Stimulated activated CD4-positive, alpha-beta T cell treated with anti-CD3 and anti-CD28 coated beads, TNF-alpha, amount 100 ng/mL, for 1 hour (primary cell): ENCODE measurements at places on chromosomes 1 and 21.

DNA sequence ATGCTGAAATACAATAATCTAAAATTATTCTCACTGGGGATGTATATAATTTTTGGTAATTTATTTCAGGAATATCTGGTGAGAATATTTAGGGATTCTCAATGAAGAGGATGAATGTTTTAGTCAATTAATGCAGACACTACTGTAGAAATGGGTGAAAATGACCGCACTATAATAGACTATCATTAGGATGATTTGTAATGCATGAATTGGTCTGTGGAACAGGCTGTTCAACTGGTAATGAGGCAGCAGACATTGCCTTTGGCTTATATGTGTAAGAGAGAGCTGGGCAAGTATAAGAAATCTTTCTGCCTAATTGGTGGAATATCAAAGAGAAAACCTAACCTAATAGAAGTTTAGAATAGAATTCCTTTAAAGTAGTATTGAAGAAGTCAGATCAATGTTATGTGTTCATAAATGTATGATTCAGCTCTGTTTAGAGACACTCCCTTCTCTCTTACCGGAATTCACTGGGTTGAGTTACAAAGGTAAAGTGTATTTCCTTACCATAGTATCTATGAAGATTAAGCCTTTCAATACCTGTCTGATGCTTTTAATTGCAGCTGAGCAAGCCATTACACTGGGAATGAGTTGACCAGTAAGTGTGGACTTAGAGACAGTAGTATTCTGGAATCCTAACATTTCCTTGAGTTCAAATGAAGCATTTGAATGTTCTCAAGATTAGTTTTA is 274.5 kb downstream of the S1PR1 start:
- no peak for DNase-seq

DNA sequence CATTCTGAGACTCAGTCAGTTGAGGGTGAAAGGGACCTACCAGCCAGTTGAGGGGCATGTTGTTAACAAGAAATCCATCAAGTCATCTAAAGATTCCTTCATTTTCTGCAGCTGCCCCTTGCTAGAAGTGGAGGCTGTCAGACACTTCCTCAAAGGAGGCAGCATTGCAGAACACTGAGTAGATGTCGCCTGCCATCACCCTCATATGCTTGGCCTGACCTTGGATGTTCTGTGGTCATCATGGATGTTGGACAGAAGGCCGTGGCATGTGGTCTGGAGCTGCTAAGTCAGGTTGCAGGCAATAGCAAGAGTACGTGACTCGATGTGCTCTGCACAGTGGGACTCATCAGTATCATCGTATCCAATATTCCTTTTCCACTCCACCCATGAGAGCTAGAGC is 70.6 kb downstream of the GATAD2B start:
- no peak for DNase-seq

- DNase-seq, result no peak
These were observed 46.0 kb downstream of the GRHL3 start for GRCh38 chr1:24364975-24365678.

GRCh38 chr1:27348861-27349783 is 7.3 kb downstream of the SYTL1 start:
- DNase-seq, result no peak

GRCh38 chr21:33024201-33025103 is 1.3 kb upstream of the OLIG2 start:
- DNase-seq, result no peak

GRCh38 chr1:81970416-81970815 is 169.7 kb downstream of the ADGRL2 start:
- DNase-seq, result no peak

DNA sequence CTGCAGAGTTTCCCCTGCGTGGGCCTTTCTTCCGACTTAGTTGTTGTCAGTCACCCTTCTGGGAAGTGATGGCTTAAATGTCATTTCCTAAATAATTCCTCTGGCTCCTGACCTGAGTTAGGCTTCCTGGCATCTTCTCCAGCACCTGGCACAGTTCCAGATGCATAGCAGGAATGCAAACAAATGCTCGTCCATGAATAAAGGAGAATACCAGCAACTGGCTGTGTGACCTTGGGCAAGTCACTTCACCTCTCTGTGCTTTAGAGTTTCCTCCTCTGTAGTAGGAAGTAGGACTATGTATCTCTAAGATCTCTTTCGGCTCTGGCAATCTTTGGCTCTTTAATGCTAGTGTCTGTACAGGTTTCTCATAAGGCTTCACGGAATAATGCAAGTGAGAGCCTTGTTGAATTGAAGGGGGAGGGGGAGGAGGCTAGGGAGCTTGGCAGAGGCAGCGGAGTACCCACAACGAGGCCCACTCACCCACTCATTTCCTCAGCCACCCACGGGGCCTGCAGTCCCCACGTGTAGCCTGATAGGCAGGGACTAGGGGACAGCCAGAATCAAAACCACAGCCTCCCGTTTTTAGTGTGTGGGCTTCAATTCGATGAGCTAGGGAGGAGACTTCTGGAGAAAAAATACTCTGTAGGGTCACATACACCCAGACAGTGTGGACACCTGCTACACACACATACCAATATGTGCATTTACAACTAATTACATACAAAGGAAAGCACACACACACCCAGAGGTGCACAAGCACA is 48.1 kb downstream of the TENT5C start:
- DNase-seq, result no peak

- DNase-seq, result no peak
These were observed 29.4 kb downstream of the KAZN start for GRCh38 chr1:14627608-14628489.

- no peak for DNase-seq
These were observed 1.0 kb downstream of the TP53BP2 start for GRCh38 chr1:223844787-223845036.

GRCh38 chr1:45205910-45206721 is at the start of gene ZSWIM5:
TSS of gene ZSWIM5 (minus strand) at chr1:45206605. CDS start at chr1:45206350, 255 bp downstream.
- peak; percentile 43 for DNase-seq

- DNase-seq, result no peak
These were observed 197.4 kb downstream of the RRAGC start for GRCh38 chr1:38662126-38662525.
